HepG2 (cell line): ENCODE measurements at places on chromosomes 4 and X.

- no peak for DNase-seq
Observed at GRCh38 chr4:74608151-74608949, 163.4 kb downstream of the AREG start.

- DNase-seq, result no peak
Observed at GRCh38 chrX:132612821-132613564, 124.2 kb upstream of the MBNL3 start.

DNA sequence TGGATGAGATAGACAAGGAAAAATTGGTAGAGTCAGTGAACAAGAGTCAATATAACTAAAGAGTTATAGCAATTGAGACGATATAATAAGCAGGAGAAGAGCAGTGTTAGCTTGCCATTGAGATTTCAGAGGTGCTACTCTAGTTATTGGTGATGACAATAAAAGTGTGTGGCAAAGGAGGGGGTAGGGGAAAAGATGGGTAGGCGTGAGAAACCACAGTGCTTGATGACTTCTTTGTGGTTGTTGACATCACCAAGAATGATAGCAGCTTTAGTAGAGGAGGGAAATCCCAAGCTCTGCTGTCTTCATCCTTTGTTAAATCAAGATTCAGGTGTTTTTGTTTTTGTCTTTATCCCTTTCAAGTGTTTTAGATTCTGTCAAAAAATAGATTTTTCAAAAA, 179.9 kb upstream of the PPP3CA start:
- DNase-seq, result no peak

- no peak for DNase-seq
Observed at GRCh38 chr4:1124818-1125217, 11.5 kb upstream of the RNF212 start.

DNA sequence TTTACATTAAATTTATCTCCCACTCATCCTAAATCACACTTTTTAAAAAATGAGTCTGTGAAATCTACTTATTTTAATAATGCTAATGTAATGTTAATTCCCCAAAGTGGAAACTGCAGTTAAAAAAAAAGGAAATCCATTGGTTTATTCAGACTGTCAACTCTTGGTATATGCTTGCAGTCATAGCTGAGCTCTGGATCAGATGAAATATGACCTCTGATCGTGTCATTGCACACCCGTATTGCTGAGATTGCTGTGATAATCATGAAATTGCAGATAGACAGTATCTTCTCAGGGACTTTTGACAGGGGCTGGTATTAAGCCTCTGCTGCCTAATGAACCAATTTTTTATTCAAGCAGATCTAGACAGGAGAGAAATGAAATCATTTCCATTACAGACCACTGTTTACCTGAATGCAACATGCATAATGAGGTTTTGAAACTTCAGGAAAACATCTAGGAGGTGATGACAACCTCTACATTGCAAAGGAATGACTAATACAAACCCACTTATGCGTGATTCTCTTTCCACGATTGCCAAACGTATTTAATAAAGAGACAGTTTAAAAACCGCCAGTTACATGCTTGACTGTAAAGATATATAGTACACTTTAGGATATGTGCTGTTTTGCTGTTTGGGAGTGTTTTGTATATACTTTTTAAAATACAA, 138.3 kb upstream of the PUDP start:
- DNase-seq, result no peak

DNA sequence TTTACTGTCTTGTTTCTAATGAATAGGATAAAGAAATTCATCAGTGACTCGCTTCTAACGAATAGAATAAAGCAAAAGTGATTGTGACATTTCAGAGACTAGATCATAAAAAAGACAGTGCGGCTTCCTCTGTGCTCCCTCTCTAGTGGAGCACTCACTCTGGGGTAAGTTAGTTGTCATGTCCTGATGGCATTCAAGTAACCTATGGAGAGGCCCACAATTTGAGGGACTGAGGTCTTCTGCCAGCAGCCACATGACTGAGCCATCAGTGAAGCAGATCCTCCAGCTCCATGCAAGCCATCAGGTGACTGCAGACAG, 72.4 kb downstream of the YIPF6 start:
- DNase-seq, result no peak

DNA sequence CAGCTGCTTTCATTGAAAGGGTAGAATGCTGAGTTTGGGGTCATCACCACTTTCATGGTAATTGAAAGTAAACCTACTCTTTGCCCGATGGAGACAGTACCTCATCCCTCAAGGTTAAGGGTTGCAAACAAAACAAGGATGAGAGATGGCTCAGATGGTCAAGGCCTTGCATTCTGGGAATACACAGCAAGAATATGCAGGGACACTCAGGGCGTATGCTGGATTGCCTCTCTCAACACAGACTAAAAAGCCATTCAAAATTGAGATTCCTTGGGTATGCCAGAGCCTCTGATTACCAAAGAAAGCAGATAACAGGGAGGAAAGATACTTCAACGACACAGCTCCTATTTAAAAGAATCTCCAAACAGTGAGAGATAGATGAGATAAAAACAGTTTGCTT, 310.4 kb downstream of the ARAP2 start:
- DNase-seq, result no peak

DNA sequence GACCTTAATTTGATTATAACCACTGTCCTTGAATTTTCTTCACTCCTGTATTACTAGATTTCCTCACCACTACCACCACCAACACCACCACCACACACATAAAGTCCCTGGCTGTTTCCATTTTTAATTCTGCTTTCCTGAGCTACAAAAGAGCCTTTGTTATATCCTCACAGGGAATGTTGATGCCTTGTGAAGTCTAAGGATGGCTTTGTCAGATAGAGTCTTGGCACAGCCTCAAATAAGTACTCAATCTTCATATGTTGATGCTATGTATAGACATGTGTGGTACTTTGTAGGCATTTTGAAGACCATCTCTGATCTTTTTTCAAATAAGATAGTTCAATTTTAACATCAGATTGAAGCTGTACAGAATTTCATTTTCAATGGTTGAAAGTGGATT, 1016.7 kb upstream of the LCORL start:
- DNase-seq, result no peak

DNA sequence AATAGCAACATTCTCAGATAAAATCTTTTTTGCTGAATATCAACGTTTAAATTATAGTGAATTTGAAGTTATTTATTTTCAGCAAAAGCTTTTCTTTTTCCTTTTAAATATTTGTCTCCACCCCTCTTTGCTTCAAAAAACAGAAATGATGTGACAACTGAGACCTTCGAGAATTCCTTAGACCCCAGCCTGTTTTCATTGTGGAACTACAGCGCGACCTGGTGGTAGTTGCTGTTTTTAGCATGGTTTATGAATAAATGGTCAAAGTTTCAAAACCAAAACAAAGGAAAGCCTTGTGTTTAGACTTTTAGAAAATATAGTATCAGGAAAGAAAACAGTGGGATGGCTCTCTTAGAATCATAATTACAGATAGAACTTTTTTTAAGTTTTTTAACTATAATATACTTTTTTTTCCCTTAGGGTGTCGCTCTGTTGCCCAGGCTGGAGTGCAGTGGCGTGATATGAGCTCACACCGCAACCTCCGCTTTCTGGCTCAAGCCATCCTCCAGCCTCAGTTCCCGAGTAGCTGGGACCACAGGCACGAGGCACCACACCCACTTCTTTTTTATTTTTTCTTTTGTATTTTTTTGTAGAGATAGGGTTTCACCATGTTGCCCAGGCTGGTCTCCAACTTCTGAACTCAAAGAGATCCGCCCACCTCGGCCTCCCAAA, 26.8 kb upstream of the TMEM184C start:
- DNase-seq, result peak; percentile 31
